ENCODE measurements at places on chromosomes 7 and 10.

DNA sequence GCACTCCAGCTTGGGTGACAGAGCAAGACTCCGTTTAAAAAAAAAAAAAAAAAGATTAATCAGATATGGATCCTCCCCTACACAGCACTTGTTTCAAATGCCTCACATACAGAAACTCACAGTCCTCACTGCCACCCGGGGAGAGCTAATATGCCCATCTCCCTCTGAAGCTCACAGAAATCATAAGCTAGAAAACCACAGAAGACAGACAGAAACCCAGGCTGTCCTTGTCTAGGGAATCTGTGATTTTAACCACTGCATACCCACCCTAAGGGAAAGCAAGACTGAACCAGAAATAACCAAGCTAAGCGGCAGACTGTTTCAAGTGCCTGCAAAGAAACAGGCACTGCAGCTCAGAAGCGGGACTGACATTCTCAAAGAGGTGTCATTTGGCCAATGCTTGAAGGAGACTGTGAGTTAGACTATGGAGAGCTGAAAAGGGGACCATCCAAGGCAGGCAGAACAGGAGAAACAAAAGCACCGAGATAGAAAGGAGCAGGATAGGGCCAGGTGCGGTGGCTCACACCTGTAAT lies 37.6 kb downstream of the SLC37A3 start:
- no peak for DNase-seq

DNA sequence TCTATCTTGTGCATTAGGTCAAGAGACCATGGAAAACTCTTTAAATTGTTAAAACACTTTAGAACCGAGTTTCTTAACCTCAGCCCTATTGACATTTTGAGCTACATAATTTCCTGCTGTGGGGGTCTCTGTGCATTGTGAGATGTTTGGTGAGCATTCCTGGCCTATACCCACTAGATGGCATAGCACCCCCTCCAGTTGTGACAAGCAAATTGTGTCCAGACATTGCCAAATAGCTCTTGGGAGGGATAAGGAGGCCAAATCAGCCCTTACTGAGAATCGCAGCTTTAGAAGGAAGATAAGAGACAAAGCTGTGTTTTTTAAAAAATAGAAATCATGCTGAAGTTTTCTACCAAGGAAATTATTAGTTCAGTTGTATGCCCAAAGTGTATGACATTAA lies 1158.5 kb upstream of the C7orf33 start:
- no peak for DNase-seq

DNA sequence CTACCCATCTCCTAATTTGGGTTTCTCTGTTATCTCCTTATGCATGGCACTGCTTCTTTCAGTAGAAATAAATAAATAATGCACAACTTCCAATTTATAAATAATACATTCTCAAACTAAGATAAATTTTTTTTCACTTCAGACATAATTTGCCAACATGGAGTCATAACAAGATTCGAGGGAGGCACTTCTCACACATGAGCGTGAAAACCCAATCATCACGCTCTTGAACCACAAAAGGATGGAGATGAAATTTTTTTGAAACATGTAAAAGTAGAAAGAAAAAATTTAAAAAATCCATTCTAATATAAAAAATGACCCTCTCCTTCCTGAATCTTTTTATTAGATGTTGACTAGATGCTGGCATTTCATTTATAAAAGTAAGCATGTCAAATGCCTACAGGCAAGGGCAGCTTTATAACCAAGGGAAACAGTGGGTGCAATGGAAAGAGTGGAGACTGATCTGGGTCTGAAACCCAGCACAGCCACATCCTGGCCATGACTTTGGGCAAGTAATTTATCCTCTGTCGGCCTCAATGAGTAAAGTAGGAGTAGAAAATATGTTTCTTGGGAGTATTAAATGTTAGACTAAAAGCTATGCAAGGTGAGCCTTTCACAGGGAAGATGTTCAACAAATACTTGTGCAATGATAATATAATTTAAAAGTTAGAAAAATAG lies 185.0 kb downstream of the STK31 start:
- no peak for DNase-seq

DNA sequence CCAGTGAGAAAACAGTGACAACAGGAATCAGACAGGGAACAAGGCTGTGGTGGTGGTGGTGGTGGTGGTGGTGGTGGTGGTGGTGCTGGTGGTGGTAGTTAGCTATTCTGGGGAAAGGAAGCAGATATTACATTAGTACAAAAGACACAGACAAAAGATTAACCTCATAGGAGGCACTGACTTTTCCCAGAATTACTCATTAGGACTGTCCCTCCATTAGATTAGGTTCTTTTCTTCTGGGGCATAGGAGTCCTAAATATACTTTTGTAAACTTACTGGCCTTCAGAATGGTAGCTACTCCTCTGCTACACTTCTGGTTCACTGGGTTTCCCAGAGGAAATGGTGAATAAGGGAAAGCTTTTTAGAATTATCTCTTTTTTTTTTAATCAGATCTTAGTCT lies 156.6 kb upstream of the SEMA3D start:
- no peak for DNase-seq

DNA sequence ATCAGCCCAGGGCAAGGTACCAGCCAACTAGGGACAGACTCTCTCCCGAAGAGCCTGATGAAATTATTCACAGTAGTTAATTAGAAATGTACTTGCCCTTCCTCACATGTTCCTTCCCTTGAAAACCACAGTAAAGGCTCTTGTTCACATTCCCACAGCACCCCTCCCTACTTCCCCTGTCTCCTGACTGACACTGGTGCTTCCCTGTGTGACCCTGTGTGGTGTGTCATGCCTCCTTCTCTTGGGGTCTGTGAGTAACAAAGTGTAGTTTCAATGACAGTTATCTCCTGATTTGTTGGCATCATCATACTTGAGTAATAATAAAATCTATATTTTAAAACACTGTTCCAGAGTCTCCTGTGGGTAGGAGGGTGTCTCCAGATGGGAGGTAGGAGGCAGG lies 209.7 kb downstream of the ABCA13 start:
- DNase-seq, result no peak

DNA sequence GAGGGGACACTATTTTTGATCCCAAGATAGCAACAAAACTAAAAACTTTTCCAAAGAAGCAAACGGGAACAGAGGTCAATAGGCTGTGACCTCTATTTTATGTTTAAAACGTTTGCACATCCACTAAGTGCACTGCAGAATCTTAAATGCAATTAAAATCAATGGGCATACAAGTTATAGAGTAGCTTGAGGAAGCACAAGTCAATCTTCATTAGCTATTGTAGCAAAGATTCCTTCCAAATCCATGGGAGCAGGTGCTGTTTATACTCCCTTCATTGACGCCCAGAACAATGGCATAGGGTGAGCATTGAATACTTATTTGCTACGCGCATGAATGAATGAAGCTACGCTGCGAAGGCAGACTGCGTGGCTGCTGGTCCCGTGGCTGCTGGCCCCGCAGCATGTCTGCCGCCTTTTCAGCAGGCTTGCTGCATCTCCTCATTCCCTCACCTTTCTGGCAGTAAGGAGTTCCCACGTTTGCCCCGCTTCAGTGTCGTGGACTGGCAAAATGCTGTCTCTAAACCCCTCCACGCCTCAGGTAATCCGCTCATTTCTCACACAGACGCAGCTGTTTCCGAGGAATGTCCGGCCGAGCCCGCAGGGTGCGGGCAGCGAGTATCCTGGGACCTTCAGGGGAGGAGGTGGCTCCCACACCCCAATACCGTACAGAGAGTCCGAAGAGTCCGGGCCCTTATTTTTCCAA lies 754 bp upstream of the PHYHIPL start:
- DNase-seq, result no peak

- no peak for DNase-seq
Measured at GRCh38 chr10:60521974-60522405, 132.3 kb upstream of the ANK3 start.

DNA sequence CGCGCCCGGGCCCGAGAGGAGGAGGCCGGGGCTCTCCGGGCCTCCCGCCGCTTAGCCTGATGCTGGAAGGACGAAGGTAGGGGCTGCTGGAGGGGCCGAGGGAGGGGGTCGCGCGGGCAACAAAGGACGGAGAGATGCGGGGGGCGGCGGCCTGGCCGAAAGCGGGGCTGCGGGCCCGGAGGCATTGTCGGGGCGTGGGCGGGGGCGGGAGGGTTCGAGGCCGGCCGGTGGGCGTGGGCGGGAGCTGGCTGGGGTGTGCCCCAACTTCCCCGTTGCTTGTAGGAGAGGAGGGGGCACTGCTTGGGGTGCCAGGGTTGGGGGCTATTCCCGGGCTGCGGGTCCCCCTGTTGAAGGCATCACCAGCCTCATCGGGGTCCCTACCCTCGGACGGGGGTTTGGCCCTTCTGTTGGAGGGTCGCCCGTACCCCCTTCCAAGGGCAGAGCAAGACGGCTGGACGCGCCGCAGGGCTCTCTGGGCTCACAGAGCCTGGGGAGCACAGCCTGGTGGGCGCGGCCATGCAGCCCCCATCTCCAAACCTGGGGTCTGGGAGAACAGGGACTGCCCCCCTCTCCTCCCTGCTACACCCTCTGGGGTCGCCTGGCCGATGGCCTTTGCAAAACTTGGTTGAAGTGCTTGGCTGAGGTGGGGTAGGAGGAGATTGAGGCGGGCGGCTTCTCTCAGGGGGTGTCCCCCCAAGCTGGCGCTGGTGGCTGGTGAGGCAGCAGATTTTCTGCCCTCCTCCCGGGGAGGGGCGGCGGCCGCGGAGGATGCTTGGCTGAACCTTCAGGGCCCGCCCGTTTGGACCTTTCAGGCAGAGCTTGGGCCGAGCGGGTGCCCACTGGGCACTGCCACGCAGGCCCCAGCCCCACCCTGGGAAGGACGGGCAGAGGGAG lies 699 bp downstream of the CLIP2 start:
- DNase-seq, result no peak

DNA sequence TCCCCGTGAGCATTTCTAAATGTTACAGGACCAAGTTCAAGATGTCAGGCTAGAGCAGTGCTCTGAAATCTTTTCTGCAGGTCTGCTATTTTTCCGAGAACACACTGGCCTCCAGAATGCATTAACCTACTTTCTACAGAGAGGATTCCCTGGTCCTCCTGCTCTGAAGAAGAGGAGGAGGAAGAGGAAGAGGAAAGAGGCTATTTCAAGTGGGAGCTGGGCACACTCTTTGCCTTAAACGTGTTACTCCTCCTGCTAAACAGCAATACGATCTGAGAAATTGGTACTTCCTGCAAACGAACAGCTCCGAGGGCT lies 157.4 kb downstream of the FRMD4A start:
- no peak for DNase-seq

Data from stimulated activated CD8-positive, alpha-beta memory T cell treated with anti-CD3 and anti-CD28 coated beads, Interleukin-7, amount 100 ng/mL, for 1 hour (primary cell).